ENCODE measurements at places on chromosomes 16 and 17.

- peak overlapping the region; percentile 48 for H3K27ac ChIP-seq
- no peaks in the 10 kb centered on the region for H3K36me3 ChIP-seq
- no peaks in the 10 kb centered on the region for H3K4me1 ChIP-seq
- no peaks in the 10 kb centered on the region for H3K27me3 ChIP-seq
- peak overlapping the region; percentile 64 for H3K4me3 ChIP-seq
- DNase-seq = peak; percentile 79
Measured at GRCh38 chr16:53372992-53373871, 61.0 kb upstream of the RBL2 start.

- DNase-seq = no peak
- no peaks in the 10 kb centered on the region for H3K36me3 ChIP-seq
Measured at GRCh38 chr17:67278363-67278762, 33.4 kb upstream of the HELZ start.

GRCh38 chr17:42422412-42422957 is 571 bp downstream of the CAVIN1 start:
- no peak overlapping the region for H3K27ac ChIP-seq
- peaks cover 6% of the 10 kb centered on the region for H3K4me1 ChIP-seq
- H3K36me3 ChIP-seq = no peaks in the 10 kb centered on the region
- H3K27me3 ChIP-seq = peaks cover 29% of the 10 kb centered on the region
- DNase-seq = peak; percentile 18

DNA sequence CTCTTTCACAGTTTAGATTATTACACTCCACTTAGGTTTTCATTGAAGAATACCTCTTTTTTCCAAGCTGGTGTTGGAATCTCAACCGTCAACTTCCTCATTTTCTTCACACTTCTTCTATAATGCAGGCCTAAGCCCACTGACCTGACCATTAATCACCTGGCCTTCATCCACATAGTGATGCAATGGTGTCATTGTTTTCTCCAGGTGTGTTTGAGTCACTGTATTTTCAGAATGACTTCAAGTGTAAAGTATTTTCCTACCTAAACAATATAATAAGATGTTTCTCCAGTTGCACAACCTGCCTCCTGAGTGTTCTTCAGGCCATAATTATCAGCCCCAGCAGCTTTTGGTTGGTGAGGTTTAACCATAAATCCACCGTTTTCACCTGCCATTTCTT is 1675.1 kb downstream of the TP53TG3F start:
- no peak overlapping the region for H3K27ac ChIP-seq
- H3K4me1 ChIP-seq = no peaks in the 10 kb centered on the region
- no peaks in the 10 kb centered on the region for H3K27me3 ChIP-seq
- DNase-seq = no peak
- H3K4me3 ChIP-seq = no peak overlapping the region

- H3K4me3 ChIP-seq = no peak overlapping the region
- peaks cover 12% of the 10 kb centered on the region for H3K27me3 ChIP-seq
- no peak for DNase-seq
- H3K4me1 ChIP-seq = peaks cover 30% of the 10 kb centered on the region
Measured at GRCh38 chr16:27373312-27373711, 28.7 kb upstream of the IL21R start.

- H3K27ac ChIP-seq = no peak overlapping the region
- no peak for DNase-seq
- no peaks in the 10 kb centered on the region for H3K27me3 ChIP-seq
Measured at GRCh38 chr17:29357821-29358232, 32.3 kb upstream of the TAOK1 start.

GRCh38 chr17:78497115-78497540 is 80.1 kb downstream of the DNAH17 start:
- peaks cover 66% of the 10 kb centered on the region for H3K27me3 ChIP-seq
- no peak overlapping the region for H3K4me3 ChIP-seq
- DNase-seq = peak; percentile 57
- no peaks in the 10 kb centered on the region for H3K36me3 ChIP-seq
- no peaks in the 10 kb centered on the region for H3K4me1 ChIP-seq

DNA sequence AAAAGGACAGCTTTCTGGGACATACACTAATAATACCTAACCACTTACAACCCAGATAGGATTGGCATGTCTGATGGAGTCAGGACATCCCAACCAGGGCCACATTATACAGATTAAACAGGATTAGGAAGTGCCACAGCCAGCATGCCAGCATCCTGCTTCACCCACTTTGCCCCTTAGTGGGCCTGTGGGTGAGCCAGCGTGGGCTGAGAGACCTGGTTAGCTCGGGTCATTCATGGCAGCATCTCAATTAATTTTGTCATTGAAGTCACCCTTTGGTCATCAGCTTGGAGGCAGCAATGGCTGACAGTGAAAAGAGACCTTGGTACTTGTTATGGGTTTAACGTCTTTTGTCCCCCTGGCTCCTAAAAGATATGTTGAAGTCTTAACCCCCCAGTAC is 29.9 kb upstream of the SLC6A2 start:
- H3K27me3 ChIP-seq = no peaks in the 10 kb centered on the region
- H3K4me1 ChIP-seq = no peaks in the 10 kb centered on the region
- no peak overlapping the region for H3K27ac ChIP-seq
- DNase-seq = no peak
- H3K4me3 ChIP-seq = no peak overlapping the region

- H3K4me3 ChIP-seq = no peak overlapping the region
- H3K4me1 ChIP-seq = peaks cover 8% of the 10 kb centered on the region
- peak; percentile 49 for DNase-seq
Measured at GRCh38 chr17:34249478-34249877, 5.6 kb upstream of the CCL2 start.

GRCh38 chr16:8110572-8111514 is 479.5 kb downstream of the TMEM114 start:
- no peak for DNase-seq
- H3K36me3 ChIP-seq = no peaks in the 10 kb centered on the region
- no peaks in the 10 kb centered on the region for H3K27me3 ChIP-seq
- no peak overlapping the region for H3K27ac ChIP-seq

DNA sequence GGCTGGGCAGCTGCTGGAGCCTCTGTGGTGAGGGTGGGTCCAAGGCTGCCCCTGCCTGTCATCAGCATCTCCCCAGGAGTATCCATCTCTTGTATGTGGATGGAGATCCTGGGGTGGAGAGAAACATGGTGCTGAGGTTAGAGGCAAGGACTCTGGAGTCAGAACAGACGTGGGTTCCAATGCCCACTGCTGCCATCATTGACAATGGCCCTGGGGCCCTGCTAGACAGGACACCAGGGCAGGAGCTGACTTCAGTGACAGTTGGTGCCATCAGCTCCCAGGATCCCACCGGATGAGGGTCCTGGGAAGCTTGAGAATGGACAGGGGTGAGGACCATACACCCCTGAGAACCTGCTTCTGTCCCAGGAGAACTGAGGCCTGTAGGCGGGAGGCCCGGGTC is 15.6 kb downstream of the MYLK3 start:
- DNase-seq = no peak
- H3K4me1 ChIP-seq = no peaks in the 10 kb centered on the region
- H3K27ac ChIP-seq = no peak overlapping the region
- no peak overlapping the region for H3K4me3 ChIP-seq
- H3K27me3 ChIP-seq = no peaks in the 10 kb centered on the region

- no peak overlapping the region for H3K4me3 ChIP-seq
- peak; percentile 20 for DNase-seq
- H3K27ac ChIP-seq = no peak overlapping the region
Measured at GRCh38 chr17:63911657-63912100, 621 bp upstream of the CSHL1 start.

GRCh38 chr17:4161192-4161966 is 18.4 kb downstream of the CYB5D2 start:
- DNase-seq = no peak
- H3K4me1 ChIP-seq = no peaks in the 10 kb centered on the region
- H3K27ac ChIP-seq = no peak overlapping the region
- H3K27me3 ChIP-seq = no peaks in the 10 kb centered on the region
- H3K4me3 ChIP-seq = no peak overlapping the region
- H3K36me3 ChIP-seq = no peaks in the 10 kb centered on the region

GRCh38 chr17:37191219-37191618 is 184.6 kb upstream of the C17orf78 start:
- H3K27ac ChIP-seq = no peak overlapping the region
- DNase-seq = no peak
- H3K36me3 ChIP-seq = no peaks in the 10 kb centered on the region
- no peaks in the 10 kb centered on the region for H3K27me3 ChIP-seq
- H3K4me3 ChIP-seq = no peak overlapping the region
- H3K4me1 ChIP-seq = peaks cover 9% of the 10 kb centered on the region

- no peak for DNase-seq
- H3K27ac ChIP-seq = no peak overlapping the region
- H3K4me3 ChIP-seq = no peak overlapping the region
- H3K36me3 ChIP-seq = 0 out of 2 replicates have a peak, but pooled peaks cover 6% of the 10 kb centered on the region
- H3K4me1 ChIP-seq = no peaks in the 10 kb centered on the region
Measured at GRCh38 chr17:62605588-62605987, 21.9 kb upstream of the MRC2 start.

GRCh38 chr16:71288570-71288889 is 672 bp downstream of the CMTR2 start:
- H3K4me3 ChIP-seq = peak overlapping the region; percentile 86
- 0 out of 2 replicates have a peak, but pooled peaks cover 8% of the 10 kb centered on the region for H3K4me1 ChIP-seq
- DNase-seq = no peak
- peak overlapping the region; percentile 74 for H3K27ac ChIP-seq
- H3K36me3 ChIP-seq = no peaks in the 10 kb centered on the region
- no peaks in the 10 kb centered on the region for H3K27me3 ChIP-seq

DNA sequence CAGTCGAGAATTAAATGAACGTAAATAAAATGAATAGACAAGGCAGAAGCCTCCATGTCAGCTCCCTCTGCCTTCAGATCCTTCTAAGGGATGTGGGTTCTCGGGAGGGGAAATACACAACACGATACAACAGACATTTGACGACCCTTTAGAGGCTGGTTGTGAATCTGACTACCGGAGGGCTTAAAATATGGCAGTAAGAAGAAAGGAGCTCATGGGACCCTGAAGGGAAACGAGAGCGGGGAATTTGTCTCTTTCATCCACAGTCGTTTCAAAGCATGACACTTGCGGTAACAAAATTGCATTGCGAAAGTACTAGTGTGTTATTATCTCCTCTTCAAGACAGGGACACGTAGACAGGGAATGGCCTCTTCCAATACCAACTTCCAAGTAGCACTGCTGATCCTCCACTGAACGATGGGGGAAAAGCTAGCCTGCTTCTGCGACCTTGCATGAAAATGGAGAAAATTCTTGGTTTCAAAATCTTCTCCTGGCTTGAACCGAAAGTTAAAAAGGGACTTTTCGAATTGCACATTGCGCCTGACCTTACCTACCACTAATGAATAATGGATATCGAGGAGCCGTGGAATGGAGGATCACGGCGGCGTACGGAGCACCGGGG is 1.2 kb upstream of the TNRC6C start:
- H3K36me3 ChIP-seq = no peaks in the 10 kb centered on the region
- peak; percentile 43 for DNase-seq
- peak overlapping the region; percentile 83 for H3K4me3 ChIP-seq
- 0 out of 2 replicates have a peak, but pooled peaks cover 15% of the 10 kb centered on the region for H3K4me1 ChIP-seq

GRCh38 chr16:48820379-48820778 is 210.4 kb upstream of the N4BP1 start:
- H3K4me3 ChIP-seq = no peak overlapping the region
- no peak overlapping the region for H3K27ac ChIP-seq
- H3K36me3 ChIP-seq = no peaks in the 10 kb centered on the region
- no peaks in the 10 kb centered on the region for H3K27me3 ChIP-seq
- DNase-seq = peak; percentile 13

GRCh38 chr17:55496094-55496881 is 15.0 kb downstream of the SMIM36 start:
- no peaks in the 10 kb centered on the region for H3K36me3 ChIP-seq
- H3K27ac ChIP-seq = no peak overlapping the region
- no peak for DNase-seq
- no peaks in the 10 kb centered on the region for H3K27me3 ChIP-seq

DNA sequence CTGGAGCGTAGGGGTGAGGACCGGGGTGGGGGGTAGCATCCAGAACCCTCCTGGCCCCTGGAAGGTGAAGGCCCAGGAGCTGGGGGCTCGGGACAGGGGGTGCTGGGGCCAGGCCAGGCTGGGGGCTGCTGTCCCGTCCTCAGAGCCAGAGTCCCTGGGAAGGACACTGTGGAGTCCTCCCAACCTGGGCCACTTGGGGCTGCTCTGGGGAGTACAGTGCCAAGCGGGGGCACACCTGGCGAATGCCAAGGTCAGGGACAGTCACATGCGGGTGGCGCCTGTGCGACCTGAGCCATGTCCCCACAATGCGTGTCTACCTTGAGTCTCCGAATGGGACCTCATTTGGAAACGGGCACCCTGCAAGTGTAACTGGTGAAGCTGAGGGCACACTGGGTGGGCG is 1.2 kb upstream of the PERCC1 start:
- H3K4me1 ChIP-seq = no peaks in the 10 kb centered on the region
- H3K27me3 ChIP-seq = peaks cover 73% of the 10 kb centered on the region
- H3K4me3 ChIP-seq = no peak overlapping the region
- no peaks in the 10 kb centered on the region for H3K36me3 ChIP-seq

GRCh38 chr16:9971907-9972306 is 210.3 kb downstream of the GRIN2A start:
- no peaks in the 10 kb centered on the region for H3K36me3 ChIP-seq
- no peaks in the 10 kb centered on the region for H3K27me3 ChIP-seq
- no peak overlapping the region for H3K27ac ChIP-seq
- no peak for DNase-seq

DNA sequence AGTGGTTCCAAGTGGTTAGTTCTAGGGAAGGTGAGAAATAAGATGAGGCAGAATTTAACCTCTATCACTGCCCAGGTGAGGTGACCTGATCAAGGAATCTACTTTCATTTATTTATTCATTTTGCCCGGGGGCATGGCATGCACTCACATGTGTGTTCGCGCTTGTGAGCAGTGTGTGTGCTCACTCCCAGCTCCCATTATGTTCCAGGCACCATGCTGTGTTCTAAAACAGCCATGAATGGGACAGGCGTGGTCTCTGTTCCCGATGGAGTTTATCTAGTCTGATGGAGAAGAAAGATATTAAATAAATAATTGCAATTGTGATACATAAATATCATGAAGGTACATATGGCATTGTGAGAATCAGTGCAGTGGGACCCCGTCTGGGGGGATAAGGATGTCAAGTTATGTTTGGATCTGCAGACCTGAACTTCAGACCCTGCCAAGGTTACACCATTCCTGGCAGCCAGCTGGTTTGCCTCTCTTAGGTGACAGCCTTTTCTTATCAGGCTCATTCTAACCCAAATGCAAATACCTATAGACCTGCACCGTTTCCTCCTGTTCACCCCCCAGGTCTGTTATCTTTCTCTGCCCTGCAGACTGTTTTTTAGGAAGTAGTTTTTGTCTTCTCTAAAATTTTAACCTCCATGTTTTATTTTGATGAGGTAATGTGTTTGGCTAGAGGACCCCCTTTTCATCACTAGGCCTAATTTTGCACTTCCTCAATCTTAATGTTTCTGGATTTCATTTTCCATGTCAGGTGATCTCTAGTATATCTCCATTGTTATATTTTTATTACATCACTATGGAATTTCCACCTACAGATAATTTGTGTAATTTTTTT is 11.8 kb downstream of the CYB5B start:
- 0 out of 2 replicates have a peak, but pooled peaks cover 5% of the 10 kb centered on the region for H3K36me3 ChIP-seq
- no peak for DNase-seq
- no peaks in the 10 kb centered on the region for H3K27me3 ChIP-seq
- H3K27ac ChIP-seq = no peak overlapping the region
- H3K4me3 ChIP-seq = no peak overlapping the region
